ENCODE measurements at places on chromosomes 5 and 9.

DNA sequence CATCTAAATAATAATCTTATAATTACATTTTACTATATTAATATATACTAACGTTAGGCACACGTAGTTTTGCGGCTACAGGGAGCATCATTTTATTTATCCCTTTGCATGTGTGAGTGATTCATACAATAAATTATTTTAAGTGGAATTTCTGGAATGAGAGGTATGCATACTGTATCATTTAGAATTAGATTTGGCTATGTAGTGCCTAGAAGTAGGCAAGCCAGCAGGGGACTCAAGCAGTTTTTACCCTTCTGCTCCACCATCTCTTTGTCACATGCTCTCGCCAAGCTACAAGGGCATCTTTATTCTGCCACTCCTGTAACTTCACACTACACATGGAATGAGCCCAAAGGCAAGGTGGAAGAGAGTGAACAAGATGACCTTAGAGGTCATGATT is 60.8 kb downstream of the MEGF10 start:
- no peak for DNase-seq

GRCh38 chr9:33254211-33254610 is 10.3 kb downstream of the BAG1 start:
- no peak for DNase-seq

DNA sequence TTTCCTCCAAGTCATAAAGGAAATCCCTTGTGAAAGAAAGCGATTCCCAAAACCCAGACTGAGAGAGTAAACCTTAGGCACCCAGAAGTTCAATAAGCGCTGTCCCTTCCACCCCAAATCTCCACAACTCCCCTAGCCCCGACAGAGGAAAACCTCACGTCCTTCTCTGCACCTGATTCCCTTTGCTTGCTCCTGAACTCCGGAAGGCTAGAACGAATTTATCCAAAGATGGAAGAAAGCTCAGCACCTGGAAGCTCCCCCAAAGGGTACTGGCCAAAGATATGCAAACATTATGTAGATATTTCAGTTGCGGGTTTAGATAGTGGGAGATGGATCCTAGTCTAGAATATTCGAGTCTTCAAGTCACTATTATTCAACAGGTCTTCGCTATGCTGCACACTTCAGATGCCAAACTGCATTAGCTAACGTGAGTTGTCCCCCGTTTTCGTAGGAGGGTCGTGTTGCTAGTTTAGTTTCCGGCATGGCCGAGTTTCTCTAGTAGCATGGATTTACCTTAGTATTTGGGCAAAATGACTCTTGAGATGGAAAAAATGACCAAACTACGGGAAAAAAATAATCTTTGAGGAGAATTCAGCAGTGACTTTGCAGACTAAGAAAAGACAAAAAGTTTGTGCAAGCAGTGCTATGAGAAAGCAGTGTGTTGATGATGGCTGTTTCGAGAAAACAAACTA is 27.7 kb downstream of the NR2F1 start:
- no peak for DNase-seq

- DNase-seq, result no peak
These were observed at the start of gene ARID3C for GRCh38 chr9:34628656-34629490. TSS of gene ARID3C (minus strand) at chr9:34629066. CDS start at chr9:34628014, 1,052 bp downstream.

DNA sequence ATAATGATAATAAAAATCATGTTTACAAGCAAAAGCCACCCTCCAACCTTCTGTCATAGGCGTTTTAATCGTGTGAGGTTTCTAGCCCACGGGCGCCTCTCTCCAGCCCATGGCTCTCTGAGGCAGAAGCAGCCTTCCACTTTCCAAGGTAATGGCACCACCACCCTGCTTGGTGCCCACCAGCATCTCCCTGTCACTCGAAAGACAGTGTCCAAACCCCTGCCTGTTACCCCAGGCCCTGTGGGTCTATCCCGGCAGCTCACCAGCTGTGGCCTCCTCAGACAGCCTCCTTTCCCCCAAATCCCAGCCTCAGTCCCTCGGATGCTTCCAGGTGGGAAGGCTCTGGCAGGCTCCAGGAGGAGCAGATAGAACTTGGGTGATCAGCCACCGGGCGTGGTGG is 123.8 kb upstream of the LPCAT1 start:
- no peak for DNase-seq

- DNase-seq, result no peak
These were observed 334.7 kb downstream of the ACTL7B start for GRCh38 chr9:108521063-108521590.

DNA sequence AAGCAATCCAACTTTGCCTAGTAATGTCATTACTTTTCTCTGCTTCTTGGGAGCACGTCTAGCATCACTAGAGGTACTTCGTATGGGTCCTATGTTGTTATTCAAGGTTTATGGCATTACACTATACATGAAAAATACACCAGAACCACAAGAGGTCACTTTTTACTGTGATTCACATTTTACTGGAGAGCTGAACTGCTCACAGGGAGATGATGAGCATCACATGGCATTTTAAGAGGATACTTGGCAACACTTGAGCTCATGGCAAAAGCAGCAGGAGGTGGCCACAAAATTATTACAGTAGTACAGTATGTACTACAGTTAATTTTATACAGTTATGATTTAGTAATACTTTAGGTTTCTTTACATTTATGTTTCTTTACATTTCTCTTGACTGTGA is 223.4 kb downstream of the PARP8 start:
- DNase-seq, result peak; percentile 71

GRCh38 chr5:9515436-9515835 is 30.4 kb downstream of the SEMA5A start:
- no peak for DNase-seq

- no peak for DNase-seq
These were observed 109.1 kb upstream of the PTGER4 start for GRCh38 chr5:40570408-40571129.

DNA sequence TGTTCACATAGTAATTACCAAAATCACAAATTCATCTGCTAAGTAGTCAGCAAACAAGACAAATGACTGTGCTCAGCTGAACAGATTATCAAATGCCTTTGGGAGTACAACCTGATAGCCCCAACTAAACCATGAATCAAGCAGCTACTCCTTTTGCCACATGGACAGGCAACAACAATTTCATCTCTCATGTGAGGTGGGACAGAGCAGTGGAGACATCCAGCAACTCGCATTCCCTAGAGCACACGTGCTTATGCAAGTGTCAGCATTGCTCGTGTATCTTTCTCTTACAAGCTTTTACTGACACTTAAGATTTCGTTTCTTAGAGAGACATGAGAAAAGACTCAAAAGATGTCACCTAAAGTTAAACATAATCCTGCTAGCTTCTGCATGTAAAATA is 42.7 kb upstream of the PPP2R2B start:
- DNase-seq, result no peak

DNA sequence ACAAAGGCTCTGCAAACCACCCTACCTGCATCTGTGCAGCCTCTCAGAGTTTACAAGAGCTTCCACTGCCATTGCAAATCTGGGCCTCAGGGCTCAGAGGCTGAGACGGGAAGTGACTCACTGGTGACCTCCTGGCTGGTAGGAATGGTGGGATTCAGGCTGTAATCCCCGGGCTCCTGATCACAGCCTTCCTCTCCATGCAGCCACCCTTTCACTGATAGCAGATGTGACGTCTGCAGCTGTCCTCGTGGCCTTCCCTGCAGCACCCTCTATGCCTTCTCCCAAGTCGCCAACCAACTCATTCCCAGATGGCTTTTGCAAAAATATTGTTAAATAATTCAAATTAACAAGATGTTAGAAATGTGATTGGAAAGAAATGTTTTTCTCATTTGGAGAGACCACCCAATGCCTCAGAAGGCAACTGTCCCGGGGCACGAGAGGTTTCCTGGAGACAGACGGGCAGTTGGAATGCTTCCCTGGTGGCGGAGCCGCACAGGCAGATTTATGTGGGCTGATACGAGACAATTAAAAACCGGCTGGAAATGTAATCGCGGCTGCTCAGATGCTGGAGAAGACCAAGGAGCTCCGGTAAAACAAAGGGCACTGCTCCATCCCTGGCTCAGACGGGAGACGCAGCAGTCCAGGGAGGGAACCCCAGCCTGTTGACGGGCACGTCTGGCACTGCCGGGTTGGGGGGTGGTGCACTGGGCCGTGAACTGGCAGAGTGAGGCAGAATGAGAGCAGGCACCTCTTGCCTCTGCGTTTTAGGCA is 34.4 kb upstream of the SLC25A51 start:
- DNase-seq, result no peak

DNA sequence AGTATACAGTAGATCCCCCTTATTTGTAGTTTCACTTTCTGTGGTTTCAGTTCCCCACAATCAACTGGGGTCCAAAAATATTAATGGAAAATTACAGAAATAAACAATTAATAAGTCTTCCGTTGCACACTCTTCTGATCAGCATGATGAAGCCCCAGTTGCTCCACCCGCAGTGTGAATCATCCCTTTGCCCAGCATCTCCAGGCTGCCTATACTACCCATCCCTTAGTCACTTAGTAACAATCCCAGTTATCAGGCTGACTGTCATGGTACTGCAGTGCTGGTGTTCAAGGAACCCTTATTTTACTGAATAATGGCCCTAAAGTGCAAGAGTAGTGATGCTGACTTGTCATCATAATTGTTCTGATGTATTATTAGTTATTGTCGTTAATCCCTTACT is 28.9 kb downstream of the SHC3 start:
- no peak for DNase-seq

DNA sequence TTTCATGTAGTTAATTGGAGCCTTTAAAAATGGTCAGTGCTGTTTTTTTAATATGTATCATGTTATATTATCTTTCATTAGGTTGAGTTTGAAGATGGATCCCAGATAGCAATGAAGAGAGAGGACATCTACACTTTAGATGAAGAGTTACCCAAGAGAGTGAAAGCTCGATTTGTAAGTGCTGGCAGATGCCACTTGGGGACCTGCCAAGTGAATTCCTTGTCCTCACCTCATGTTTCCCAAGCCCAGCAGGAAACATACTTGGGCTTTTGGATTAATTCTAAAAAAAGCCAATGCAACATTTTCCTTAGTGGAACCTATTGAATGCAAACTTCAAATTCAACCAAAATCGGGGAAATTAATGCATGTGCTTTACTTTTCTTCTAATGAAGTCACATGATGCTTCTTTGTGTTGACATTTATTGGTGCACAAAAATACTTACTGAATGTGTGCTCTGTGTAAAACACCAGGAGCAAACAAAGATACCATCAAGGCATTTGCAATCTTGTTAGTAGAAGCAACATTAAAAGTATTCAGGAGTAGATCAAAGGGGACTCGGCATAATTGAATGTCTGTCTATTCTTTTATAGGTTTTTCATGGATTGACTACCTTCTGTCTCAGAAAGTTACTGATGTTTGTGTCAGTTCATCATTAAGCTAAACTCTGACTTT is 412.1 kb downstream of the KDM4C start:
- peak; percentile 6 for DNase-seq

DNA sequence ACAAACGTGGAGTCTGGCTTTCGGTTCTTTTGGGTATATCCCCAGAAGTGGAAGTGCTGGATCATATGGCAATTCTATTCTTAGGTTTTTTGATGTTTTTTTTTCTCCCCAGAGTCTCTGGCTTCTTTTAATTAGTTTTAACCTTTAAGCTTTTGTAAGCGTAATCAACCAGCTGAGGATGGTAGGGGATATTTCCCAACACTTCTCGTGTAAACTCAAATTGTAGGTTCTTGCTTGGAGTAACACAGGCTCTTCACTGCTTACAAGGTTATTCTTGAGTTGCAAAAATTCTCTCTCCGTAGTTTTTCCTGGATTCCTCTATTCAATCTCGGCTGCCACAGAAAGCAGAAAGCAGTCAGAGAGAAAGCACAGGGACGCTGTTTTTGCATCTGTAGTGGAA is 11.9 kb downstream of the LAMC3 start:
- no peak for DNase-seq

GRCh38 chr9:36946653-36947052 is 87.4 kb downstream of the PAX5 start:
- DNase-seq, result no peak

DNA sequence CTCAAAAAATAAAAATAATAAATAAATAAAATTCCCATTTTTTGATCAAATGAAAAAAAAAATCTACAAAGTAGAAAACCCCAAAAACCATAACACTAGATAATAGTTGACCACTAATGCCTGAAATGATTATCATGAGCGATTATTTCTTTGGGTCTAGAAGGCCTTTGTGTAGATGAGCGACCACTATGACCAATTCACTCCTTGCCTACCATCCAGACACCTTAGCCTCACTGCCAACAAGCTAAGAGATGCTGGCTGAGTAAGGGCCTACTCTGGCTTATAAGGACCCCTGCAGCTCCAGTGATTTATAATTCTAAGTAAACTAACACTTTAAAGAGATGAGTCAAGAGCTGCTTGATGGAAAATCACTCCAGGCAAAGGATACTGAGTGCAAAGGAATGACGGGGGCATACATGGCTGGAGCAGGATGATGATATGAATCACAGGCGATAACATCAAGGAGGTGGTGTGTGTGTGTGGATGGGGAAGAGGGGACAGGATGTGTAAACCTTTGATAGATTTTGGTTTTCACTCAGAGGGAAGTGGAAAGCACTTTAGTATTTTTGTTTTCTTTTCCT is 4.8 kb upstream of the F2RL1 start:
- DNase-seq, result no peak

DNA sequence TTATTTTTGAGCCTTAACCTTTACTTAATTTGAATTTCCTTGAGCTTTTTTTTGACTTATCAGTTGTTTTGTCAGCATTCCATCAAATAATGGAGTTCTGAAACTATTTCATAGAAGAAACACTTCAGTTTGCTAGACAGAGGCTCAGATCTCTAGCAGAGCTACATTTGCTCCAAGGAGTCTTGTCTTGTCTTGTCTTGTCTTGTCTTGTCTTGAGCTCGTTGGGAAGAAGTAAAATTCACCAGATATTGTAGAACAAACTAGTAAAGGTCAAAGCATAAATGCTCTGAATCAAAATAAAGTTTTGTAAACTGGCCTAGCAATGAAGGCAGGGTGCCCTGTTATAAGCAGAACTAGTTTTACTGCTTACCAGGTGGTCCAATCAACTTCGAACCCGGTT is 33.5 kb downstream of the RAB24 start:
- no peak for DNase-seq

- DNase-seq, result no peak
These were observed 3.0 kb upstream of the FGF18 start for GRCh38 chr5:171416160-171417049.

GRCh38 chr5:87686975-87687374 is 274.2 kb upstream of the CCNH start:
- no peak for DNase-seq

- no peak for DNase-seq
These were observed 97.7 kb upstream of the KIF2A start for GRCh38 chr5:62208218-62208852.

GRCh38 chr5:96501991-96502646 is 69.1 kb upstream of the PCSK1 start:
- no peak for DNase-seq

- no peak for DNase-seq
These were observed 24.8 kb downstream of the IL6ST start for GRCh38 chr5:55969956-55970355.

All from NCI-H524 treated with DMSO at 0.1 percent for 48 hours (cell line).